ENCODE measurements at places on chromosomes 2 and 18.
A peak's percentile ranks its signal among the peaks of the same experiment; 100 is the strongest.

- DNase-seq: no peak
These were observed 18.7 kb downstream of the C1D start for GRCh38 chr2:68044099-68044498.

DNA sequence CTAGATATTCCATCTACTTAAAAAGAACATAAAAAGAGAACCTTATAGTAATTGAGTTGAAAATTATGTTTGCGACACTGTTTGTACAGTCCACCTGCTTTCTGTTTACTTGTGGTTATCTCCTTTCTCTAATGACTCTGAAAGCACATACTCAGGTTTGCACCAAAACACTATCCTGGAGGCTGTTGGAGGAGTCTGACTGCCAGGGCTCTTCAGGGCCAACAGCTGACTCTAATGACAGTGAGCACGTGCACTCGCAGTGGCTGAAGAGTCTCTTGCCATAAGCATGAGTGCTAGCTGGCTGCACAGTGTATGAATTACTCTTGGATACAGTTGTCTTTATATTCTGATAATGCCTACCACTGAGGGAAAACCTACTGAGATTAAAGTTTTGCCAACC lies 16.7 kb upstream of the GLS start:
- no peak for DNase-seq

- DNase-seq: no peak
These were observed 60.7 kb upstream of the ARHGAP15 start for GRCh38 chr2:143068509-143068908.

- DNase-seq: no peak
These were observed 130.3 kb downstream of the NEDD4L start for GRCh38 chr18:58174285-58174684.

GRCh38 chr2:122366969-122367645 lies 611.7 kb downstream of the TSN start:
- DNase-seq: no peak

DNA sequence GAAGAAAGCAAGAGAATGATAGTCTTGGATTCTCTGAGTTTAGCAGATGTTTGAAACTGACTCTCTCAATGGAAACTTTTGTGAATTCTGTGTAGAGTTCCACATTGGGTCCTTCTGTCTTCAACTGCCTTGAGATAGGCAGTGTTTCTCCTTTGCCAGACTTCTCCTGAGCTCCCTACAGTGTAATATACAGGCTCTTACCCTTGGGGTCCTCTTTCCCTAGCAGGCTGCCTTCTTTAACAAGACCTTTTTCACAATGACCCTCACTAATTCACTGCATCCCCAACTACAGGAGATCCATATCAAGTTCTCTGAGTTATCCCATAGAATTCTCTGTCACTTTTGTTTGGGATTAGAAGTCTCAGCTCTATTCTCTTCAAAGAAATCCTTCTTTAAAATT lies 513.0 kb downstream of the XIRP2 start:
- DNase-seq: no peak

GRCh38 chr2:170161516-170162270 lies 16.3 kb upstream of the MYO3B start:
- DNase-seq: no peak

GRCh38 chr18:72612894-72613533 lies 68.9 kb upstream of the CBLN2 start:
- DNase-seq: no peak

DNA sequence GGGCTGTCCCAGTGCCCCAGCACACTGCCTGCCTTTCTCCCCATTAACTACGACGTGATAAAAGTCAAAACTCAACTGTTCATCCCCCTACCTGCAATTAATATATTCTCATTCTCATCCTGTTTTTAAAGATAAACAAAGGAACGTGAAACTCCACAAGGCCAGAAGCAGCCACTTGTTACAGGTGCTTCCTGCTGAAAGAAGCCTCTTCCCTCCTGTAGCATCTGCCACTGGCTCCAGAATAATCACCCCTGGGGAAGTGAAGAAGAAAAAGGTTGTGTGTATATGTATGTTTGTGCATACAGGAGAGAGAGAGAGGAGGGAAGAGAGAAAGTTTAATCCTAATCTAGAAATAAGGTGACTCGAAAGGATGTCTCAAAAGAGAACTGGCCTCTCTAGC lies 27.1 kb downstream of the KIAA2012 start:
- DNase-seq: no peak

GRCh38 chr2:39568116-39568515 lies 97.6 kb upstream of the TMEM178A start:
- DNase-seq: no peak

- no peak for DNase-seq
These were observed 14.7 kb upstream of the PUM2 start for GRCh38 chr2:20365249-20365817.

GRCh38 chr2:151150331-151151320 lies 111.0 kb downstream of the RBM43 start:
- no peak for DNase-seq

DNA sequence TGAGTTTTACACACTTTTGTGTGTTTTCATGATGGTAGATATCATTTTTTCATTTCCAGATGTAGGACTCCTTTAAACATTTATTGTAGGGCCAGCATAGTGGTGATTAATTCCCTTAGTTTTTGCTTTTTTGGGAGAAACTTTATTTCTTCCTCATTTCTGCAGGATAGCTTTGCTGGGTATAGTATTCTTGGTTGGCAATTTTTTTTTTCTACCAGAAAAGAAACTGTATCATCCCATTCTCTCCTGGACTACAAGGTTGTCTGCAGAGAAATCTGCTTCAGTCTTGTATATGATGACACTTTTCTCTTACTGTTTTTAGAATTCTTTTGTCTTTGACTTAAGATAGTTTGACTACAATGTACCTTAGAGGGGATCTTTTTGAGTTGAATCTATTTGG lies 37.8 kb upstream of the RHOB start:
- DNase-seq: no peak

DNA sequence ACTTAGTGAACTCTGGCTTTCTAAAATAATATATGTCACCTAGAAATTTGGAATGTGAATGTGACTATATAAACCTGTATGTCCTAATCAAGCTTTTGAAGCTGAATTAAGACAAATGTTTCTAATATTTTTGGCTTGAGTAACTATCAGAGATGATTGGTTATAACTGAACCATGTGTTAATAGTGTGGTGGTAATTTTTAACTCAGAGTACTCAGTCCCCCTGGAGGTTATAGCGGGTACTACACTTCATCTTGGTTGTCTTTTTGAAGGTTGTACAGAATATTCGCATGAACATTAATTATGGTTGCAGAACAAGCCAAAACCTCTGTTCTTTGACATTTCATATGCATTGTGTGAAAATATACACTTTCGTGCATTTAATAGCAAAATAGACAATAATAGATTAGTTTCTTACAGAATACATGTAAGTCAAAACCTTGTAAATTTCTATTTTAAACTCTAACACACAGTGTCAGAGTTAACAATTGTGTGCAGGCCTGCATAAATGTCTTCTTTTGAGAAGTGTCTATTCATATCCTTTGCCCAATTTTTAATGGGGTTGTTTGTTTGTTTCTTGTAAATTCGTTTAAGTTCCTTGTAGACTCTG lies 86.0 kb downstream of the OSBPL6 start:
- peak; percentile 16 for DNase-seq

DNA sequence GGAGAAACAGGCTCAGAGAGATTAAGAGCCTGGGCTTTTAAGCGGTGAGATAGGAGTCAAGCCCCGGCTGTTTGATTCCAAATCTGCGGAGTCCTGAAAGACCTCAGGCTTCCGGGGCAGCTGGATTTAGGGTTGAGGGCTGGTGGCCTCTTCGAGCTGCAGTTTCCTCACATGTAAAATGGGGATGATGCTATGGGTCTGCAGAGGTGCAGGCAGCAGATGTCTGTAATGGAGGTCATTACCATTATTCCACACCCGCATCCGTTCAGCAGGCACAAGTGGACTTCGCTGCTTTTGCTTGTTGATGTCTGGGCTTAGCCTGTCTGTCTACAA lies 175.6 kb upstream of the HS6ST1 start:
- no peak for DNase-seq

DNA sequence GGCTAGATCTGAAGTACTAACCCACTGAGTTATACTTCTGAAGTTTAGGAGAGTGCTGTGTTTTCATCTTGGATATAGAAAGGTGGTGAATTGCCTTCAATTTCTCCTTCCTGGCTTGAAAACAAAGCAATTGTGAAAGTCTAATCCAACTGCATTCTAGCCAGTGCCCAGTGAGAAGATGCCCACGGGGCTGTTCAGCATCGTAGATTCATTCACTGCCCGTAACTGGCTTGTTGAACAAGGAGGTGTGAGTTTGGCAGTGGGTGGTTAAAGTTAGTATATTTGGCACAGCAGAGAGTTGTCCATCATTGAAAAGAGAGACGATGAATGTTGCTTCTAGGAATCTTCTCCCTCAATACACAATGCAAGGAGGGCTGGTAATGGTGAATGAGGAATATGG lies 82.3 kb upstream of the RND3 start:
- no peak for DNase-seq

GRCh38 chr2:145503511-145503910 lies 983.6 kb upstream of the ZEB2 start:
- DNase-seq: no peak

DNA sequence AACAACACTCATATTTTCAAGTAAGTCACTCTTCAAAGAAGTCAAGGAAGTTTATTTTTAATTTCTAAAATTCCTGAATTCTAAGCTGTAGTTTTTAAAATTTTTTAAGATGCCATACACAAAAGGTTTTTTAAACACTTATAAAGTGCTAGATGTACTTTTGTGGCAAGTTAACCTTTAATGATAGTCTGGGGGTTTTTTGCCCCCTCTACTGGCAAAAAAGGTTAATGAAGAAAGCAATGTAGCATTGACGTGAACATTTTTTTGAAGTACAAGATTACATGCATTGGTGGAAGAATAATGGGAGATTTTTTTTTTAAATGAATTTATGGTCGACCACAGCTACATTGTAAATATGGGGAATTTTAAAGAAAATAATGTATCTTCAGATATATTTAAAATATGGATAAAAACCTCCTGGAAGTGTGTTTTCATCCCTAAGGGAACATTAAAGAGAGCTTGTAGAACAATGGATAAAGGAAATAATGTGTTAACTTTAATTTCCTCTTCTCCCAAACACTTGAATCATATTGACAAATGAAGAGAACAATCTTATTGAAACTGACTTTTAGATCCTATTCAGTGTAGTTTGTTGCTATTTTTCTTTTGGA lies 12.6 kb downstream of the ITPRID2 start:
- peak; percentile 32 for DNase-seq

- peak; percentile 38 for DNase-seq
These were observed 27.1 kb upstream of the FZD5 start for GRCh38 chr2:207796585-207797350.

DNA sequence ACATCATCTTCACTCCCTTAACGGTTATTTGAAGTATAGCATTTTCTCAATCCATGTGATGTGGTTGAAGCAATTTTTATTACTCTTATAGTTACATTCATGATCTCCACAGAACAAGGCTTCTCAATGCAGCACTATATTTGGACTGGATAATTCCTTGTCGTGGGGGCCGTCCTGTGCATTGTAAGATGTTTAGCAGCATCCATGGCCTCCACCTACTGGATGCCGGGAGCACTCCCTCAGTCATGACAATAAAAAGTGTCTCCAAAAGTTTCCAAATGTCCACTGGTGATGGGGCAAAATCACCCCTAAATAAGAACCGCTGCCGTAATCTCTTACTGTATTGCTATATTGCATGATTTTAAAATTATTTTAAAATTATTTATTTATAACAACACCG lies 110.6 kb upstream of the DDX18 start:
- no peak for DNase-seq

DNA sequence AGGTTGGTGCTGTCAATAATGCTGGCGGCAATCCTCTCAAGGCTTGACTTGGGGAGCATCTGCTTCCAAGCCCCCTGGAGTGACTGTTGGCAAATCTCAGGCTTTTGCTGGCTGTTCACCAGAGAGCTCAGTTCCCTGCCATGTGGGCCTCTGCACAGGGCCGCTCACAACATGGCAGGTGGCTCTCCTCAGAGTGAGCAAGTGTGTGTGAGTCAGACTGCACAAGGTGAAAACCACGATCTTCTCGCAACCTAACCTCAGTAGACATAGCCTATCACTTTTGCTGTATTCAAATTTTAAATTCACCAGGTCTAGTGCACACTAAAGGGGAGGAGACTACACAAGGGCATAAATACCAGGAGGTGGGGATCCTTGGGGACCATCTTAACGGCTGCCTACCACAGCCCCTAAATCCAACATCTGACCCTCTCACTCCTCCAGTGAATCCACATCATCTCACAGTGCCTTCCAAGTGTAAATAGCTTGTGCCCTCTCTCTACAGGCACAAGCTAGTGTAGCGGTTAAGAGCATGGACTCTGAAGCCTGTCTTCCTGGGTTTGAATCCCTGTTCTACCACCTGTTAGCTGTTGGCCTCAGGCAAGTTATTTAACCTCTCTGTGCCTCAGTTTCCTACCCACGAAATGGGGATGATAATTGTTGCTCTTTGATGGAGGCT lies 187.7 kb upstream of the CXCR4 start:
- peak; percentile 11 for DNase-seq

GRCh38 chr2:162840598-162841246 lies 2.2 kb upstream of the KCNH7 start:
- peak; percentile 64 for DNase-seq

DNA sequence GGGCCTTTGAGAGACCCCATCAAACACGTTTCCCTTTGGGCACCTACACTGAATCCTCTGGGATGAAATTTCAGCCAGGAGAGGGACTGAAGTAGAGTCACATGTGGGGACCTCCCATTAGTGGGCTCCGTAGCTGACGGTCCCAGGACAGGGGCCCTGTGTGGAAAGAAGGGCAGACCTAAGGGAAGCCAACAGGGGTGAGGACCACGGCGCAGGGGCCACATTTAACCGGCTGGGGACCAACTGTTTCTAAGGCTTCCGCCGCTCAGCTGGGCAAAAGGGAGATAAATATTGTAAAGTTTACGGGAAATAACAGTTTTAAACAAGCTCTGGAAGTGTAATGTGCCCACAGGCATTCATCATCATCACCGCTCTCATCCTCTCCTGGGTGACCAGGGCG lies 42.7 kb downstream of the RRM2 start:
- no peak for DNase-seq

DNA sequence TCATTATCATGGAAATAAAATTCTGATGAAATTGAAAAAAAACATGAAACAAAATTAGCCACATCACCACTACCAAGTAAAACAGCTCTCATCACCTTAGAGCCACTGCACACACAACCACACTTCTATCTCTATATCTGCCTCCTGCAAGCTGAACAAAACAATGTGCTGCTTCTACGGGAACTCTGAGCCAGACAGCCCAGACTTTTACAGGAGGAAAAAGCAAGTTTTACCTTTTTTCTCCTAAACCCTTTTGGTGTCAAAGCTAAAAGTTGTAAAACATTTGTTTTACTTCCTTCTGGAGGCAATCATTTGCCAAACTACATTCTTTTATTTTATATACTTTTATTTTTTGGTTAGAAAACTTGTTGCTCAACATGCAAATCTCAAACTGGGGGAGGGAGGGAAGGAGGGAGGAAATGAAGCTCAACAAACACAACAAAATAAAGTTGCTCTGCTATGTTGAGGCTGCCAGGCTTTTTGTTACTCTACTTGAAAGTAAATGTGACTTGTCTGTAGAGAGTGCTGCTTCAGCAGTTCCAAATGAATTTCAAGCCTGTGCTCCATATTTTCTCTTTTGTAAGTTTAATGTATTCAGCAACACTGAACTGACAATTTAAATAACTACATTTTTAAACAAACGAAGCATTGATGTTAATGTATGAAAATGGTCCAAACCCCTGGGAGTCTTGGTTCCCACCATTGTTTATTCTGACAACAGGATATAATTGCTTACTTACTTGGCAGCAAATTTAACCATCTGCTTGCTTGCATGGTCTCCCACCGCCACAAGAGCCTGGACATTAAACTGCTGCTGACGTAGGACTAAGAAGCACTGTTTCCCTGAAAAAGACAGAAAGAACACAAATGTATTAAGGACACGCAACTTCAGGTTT lies 24.5 kb downstream of the DARS1 start:
- DNase-seq: no peak

- DNase-seq: no peak
These were observed 14.6 kb upstream of the ALPP start for GRCh38 chr2:232363784-232364615.

All from Caki2 (cell line).